ENCODE measurements at places on chromosomes 11 and 22.
A peak's percentile ranks its signal among the peaks of the same experiment; 100 is the strongest.

DNA sequence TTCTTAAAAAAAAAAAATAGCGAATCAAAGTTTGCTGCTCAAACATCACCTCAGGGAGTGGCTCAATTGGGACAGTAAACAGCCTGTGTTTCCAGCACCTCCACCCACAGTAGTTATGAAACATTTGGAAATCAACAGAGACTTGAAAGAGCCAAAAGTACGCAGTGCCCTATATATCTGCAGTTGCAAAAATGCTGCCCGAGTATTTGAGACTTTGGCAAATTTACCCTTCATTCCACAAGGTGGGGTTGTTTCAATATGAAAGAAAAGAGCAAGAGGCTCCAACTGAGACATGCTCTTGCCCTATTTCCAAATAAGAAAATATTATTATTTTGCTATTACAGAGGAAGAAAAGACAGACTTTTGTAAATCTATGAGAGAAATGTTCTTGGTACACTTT, 851.1 kb upstream of the RAG2 start:
- DNase-seq: peak; percentile 72

DNA sequence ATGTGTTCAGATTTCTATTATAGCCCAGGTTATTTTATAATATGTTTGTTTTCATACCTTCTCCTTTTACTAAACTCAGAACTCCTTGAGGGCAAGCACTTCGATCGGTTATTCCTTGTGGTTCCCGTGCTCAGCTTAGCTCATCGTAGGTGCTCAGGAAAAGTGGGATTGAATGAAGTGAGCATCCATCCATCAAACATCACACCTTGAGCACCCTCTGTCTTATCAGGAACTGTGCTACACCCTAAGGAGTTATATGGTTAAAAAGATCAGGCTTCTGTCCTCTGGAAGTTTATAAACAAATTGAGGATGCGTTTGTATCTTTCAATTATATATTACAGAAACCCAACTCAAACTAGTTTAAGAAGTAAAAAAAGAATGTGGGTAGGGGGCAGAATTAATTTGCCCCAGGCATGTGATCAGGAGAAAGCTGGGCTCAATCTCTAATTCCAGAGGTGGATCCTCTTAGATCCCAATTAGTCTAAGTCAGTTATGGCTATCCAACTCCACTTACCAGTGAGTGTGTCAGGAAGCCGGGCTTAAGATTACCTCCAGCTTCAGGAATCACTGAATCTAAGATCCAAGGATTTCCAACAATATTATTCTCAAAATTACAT, 59.9 kb upstream of the RRAS2 start:
- DNase-seq: peak; percentile 33

DNA sequence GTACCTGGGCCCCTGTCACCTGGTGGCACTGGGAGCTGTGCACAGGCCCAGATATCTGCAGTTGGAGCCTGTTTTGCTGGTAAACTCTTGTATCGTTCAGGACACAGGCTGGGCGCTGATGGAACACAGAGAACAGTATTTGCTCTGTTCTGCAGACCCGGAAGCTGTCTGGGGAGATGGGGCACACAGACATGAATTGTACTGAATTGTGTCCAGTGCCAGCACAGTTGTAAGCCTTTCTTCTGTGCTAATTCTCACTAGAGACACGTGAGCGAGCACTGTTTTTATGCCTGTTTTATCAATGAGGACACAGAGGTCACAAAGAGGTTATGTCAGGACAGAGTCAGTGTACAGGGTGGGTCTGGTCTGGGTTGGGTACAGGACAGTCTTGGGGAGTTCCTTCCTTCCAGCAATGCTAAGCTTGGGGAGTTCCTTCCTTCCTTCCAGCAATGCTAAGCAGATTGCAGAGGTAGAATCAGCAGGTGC, 24.4 kb upstream of the ACR start:
- no peak for DNase-seq

DNA sequence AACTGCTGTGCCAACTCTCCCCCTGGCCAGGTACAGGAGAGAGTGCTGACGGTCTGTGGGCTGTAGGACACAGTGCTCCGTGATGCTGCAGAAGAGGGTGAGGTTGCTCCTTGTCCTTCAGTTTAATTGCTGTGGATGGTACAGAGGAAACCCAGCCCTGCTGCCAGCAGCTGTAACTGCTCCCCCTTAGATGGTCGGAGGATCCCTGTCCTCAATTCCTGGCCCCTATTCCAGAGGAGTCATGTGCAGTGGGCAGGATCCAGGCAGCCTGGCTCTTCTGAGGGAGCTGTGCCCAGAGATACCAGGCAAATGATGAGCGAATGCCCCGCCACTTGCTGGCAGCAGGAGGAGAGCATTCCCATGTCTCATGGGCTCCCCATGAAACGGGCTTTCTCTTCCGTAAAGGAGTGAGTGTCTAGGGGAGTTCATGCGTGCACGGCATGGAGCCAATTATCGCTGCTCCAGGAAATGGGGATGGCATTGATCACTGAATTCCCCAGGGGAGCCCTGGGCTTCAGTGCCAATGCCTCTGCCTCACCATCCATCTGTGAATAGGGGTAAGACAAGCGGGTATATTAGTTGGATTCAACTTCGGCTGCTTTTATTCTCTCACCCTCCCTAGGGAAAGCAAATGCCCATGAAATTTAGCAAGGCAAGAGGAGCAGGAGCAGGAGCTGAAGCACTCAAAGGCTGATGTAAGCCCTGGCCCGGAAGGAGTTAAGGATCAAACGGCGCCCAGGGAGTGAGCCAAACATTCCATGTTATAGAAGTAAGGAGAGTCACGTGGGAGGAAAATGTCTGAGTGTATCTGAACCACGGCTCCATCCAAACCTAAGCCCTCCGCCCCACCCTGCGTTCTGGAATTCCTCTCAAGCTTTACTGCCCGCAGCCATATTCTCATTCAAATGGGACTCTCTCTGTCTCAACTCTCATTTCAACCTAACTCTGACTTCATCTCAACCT, 51.0 kb upstream of the CSNK2A3 start:
- no peak for DNase-seq

DNA sequence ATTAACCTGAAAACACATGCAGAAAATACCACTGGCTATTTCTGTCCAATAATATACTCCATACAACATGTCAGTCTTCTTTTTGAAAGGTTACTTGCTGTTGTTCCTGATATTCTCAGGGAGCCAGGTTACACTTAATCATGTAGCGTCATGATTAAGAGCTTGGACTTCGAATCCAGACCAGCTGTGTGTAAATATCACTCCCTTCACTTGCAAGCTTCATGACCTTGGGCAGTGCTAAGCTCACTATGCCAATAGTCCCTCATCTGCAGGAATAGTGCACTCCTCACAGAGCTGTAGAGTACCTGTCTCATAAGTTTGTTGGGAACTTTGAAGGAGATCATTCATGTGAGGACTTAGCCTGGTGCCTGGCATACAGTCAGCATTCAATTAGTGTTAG, 1.9 kb downstream of the HTR3B start:
- no peak for DNase-seq

GRCh38 chr11:74010306-74011300, 1.7 kb upstream of the UCP3 start:
- no peak for DNase-seq

- no peak for DNase-seq
Observed at GRCh38 chr22:39577366-39577765, 6.8 kb downstream of the CACNA1I start.

- peak; percentile 83 for DNase-seq
Observed at GRCh38 chr22:37802310-37803194, 5.2 kb upstream of the GCAT start.

DNA sequence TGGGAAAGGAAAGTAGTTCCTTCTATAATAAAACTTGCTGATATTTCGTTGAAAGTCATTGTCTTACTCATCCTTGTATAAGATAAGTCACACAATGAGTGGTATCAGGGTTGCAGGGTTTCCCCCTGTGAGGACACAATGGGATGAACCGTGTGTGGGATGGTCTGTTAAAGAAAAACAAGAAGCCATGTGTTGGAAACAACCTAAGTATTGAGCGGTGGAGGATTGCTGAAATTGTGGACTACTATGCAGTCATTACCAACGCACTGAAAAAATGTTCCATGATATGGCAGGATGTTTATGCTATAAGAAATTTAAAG, 28.6 kb downstream of the PTPRJ start:
- DNase-seq: no peak

DNA sequence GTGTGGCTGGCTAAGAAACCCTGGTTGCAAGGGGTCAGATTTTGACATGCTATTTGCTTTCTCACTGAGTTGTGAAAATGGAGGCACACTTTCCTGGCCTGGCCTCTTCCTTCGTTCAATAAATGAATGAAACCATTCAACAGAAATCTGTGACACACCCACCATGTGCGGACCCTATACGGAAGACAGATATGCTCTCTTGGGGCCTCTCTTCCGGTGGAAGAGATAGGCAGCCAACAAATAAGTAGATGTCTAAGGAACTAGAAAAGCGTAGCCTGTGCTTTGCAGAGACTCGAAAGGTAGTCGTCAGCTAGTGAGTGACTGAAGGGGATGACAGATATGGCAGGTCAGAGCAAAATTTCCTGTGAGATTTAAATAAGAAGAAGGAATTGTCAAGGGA, 5.3 kb downstream of the KCNQ1OT1 start:
- DNase-seq: no peak

- no peak for DNase-seq
Observed at GRCh38 chr22:35984183-35985175, 44.1 kb downstream of the RBFOX2 start.

DNA sequence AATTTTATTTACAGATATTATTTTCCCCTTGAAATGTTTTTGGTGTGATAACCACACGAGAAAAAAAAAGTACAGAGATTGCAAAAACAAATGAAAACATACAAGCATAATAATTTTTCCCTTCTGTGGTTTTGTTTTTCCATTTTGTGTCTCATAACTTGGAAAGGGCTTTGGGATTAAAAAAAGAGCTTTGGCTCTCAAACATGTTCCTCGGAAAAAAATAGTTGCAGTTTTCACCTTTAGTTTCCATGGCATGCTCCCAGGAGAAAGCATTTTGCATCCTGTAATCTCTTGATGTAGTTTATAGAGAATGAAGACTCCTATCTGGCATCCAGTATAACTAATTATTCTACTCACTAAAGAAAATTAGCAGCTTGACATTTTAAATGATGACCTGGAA, 362.1 kb upstream of the PDGFD start:
- DNase-seq: no peak

DNA sequence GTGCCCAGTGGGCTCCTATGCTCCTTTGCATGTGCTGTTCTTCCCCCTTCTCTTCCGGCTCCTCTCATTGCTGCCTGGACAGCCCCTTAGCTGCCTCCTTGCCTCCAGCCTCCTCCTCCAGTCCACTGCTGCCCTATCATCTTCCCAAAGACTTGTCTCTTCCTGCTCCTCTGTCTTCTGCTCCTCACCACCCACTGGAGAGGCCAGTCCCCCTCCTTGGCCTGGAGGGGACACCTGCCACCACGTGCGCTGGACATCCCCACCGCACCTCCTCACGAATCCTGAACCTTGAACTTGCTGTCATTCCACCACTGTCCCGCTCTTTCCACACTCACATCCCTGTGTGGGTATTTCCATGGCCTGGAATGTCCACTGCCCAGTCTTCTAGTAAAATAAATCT, 49.8 kb downstream of the MICAL2 start:
- DNase-seq: no peak
